Right cardiac atrium (tissue), 5 donors: ENCODE measurements at places on chromosomes 4 and X. TPM values are rescaled to one million over a fixed set of nuclear protein-coding genes. Genes with fewer than 3 reads are reported as not detected.
A peak's percentile ranks its signal among the peaks of the same experiment; 100 is the strongest.

DNA sequence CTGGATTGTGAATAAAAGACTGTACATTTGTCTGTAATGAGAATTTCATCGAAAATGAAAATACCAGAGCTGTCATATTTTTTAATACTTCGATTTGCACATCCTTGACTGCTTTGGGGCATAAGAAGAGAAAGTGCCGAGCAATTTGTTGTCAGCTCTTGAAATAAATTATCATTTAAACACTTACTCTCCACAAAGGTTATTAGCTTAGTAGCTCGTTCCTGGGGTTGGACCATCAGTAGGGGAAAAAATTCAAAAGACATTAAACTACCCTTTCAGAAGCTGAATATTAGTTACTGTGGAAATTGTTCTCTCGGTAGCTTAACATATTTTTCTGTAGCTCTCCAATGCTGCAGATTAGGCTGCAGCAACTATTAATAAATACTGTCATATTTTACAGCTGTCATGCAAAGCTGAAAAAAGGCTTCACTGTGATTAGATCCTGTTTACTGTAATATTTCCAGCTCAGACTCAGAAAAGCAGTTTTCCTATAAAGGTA is 76.9 kb downstream of the GRIA3 start:
- DNase-seq: no peak

DNA sequence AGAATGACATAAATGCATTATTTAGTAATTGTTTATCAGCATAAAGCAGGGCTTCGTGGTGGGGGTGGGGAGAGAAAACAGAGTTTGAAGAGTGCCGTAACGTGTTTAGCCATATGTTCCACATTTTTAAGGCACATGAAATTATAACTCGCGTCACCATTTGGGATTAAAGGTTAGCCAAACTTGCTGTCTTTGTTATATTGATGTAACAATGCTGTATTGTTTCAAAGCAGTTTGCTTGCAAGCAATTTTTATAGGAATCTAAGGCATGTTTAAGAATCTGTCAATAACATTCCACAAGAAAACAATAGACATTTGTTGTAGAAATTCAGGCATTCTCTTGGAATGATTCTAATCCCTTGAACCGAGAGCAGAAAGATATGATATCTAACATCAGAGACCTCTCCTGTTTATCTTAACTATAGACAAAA is 78.3 kb downstream of the CLDN22 start:
- DNase-seq: no peak

Gene DDIT4L
- total RNA-seq: 1.1 TPM

DNA sequence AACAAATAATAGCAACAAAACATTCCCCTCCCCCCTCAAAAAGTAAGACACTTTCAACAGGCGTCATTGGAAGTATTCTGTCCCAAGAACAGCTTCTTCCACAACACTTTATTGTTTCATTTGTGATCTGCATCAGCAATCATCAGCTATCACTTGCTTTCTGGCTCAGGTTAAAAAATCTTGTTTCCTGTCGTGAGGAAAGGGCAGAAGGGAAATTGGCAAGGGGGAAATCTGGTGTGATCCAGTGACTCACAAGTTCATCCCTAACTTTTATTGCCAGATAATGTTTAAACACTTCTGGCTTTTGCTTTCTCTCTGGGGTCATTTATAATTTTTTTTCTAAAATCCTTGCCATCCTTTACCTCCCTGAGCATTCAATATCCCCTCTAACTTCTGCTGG is 247.4 kb upstream of the GIMD1 start:
- no peak for DNase-seq

DNA sequence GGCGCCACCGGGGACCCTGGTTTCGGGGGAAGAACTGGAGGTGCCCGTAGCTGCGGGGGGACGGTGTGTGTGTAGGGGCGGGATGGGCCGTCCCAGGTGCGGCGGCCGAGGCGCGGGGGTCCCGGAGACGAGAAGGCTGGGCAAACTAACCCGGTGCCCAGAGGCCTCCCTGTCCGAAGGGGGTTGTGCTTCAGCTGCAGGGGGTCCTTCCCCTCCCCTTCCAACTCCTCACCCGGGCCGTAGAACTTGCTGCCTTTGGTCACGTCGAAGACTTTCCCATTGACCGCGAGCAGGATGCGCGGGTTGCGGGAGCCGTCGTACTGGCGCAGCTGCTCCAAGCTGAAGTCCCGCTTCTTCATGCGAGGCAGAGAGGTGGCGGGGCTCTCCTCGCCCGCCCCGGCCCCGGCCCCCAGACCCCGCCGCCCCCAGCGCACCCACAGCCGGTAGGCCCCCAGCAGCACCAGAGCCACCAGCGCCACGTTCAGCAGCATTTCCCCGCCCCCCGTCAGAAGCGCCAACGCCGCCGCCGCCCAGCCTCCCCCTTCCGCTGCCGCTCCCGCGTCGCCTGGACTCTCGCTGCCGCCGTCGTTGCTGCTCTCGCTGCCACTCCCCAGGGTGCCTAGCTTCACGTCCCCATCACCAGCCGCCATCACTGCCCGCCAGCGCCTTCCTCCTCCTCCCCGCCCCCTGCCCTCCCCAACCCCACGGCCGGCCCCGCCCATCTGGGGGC is at the start of gene PGRMC2:
PGRMC2 (minus strand) TSS at position 673 of the 730 bp plus-strand sequence; CDS start at position 650, 23 bp downstream.
- no peak for DNase-seq

DNA sequence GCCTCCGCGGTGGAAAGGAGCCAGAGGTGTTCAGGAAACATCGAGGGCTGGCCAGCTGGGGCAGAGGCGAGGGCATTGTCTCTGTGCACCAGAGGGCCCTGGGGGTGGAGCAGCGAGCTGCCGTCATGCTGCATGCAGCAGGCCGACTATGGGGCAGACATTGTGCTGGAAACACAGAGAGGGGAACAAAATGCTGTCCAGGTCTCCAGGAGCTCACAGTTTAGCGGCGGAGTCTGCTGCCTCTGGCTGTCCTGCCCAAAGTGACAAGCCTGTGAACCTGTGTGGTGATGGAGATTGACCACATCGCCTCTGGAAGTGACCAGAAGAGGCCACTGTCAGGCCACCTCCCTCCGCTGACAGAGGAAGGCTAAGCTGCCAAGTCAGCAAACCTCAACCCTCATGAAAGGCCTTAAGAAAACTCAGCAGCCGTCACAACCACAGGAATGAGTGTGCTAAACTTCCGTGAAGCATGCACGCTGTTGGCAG is 20.1 kb upstream of the SASH3 start:
- peak; percentile 46 for DNase-seq

Gene ZAR1
- not detected for total RNA-seq

DNA sequence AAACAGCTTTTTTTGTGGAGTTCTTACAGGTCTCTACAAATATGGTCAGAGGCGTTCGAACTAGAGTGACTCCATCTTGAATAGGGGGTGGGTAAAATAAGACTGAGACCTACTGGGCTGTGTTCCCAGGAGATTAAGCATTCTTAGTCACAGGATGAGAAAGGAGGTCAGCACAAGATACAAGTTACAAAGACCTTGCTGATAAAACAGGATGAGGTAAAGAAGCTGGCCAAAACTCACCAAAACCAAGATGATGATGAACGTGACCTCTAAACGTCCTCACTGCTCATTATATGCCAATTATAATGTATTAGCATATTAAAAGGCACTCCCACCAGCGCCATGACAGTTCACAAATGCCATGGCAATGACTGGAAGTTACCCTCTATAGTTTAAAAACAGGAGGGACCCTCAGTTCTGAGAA is 42.8 kb upstream of the SPP1 start:
- DNase-seq: no peak

DNA sequence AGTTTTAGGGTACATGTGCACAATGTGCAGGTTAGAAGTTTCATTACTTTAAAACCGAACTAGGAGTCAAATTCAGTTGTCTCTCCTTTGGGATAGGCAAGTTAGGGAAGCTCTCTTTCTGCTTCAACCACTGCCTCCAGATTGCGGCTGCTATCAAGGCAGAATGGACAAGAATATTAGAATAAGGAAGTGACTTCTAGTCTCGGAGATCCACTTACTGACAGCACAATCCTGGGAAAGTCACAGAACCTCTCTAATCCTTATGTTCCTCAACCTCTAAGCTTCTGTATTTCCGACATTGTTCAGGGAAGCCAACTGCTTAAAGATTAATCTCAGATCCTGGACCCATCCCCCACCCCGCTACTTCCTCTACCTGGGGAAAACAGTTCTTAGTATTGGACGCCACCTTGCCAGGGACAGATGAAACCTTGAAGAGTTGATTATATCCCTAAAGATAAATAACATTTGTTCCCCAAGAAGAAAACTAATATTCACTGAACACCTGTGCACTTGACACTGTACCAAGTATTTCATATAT is 2.1 kb downstream of the NUP62CL start:
- no peak for DNase-seq

DNA sequence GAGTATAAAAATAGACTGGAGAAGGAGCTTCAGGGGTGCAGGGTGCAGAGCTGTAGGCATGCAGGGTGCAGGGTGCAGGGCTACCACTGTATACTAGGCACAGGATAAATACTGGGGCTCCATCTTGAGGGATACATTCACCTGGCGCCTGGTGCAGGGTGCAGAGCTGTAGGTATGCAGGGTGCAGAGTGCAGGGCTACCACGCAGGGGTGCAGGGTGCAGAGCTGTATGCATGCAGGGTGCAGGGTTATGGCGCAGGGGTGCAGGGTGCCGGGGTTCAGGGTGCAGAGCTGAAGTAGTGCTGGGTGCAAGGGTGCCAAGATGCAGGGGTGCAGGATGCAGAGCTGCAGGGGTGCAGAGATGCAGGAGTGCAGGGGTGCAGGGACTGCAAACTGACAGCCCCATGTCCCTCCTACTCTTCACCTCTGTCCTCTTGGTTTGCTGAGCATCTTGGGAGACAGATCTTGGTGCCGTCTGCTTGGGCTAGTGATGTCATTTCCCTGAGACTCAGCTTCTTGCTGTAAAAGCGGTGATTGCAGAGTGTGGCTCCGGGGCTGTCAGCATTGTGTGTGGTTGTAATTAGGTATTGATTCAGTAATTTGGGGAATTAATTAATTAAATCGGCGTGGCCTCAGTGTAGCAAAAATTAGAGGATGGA is 91.2 kb downstream of the ADRA2C start:
- DNase-seq: peak; percentile 18

DNA sequence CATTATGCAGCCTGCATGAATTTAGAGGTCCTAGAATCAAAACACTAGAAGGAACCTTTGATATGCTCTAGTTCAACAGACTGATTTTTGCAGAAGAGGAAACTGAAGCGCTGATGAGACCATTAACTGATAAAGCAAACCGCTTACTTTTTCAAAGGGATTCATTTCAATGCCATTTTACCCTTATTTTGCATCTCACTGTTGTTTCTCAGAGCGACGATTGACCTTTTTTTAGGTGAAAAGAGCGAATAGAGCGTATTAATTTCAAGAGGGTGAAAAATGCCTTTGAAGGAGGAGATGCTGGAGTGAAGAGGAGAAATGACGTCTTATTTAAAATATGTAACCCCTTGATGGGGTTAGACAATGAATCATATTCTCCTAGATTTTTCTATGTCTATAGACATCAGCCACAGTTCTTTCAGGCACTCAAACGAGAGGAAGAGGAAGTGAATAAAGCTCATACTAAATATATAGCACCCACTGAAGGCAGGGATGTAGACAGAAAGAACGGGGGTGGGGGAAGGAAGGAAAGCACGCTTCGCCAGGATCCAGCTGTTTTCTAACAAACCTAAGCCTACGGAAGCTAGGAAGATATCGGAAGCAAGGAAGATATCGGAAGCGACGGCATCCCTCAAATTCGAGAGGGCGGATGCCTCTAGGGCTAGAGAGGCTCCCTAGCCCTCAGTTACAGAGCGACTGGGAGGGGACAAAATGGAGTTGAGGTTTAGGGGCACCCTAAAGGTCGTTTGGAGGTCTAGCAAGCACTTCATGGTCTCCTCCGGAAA is 848 bp downstream of the ACSL4 start:
- DNase-seq: no peak

GRCh38 chrX:99348256-99348655 is 1061.8 kb downstream of the PCDH19 start:
- DNase-seq: no peak

Gene TRO
- 8.4 TPM for total RNA-seq

- no peak for DNase-seq
These were observed 81.6 kb downstream of the FBXO8 start for GRCh38 chr4:174201871-174202270.

Gene P2RY10
- total RNA-seq: not detected

Gene NOCT
- total RNA-seq: 10.6 TPM

- no peak for DNase-seq
These were observed 393.2 kb upstream of the HS3ST1 start for GRCh38 chr4:11821772-11822430.

DNA sequence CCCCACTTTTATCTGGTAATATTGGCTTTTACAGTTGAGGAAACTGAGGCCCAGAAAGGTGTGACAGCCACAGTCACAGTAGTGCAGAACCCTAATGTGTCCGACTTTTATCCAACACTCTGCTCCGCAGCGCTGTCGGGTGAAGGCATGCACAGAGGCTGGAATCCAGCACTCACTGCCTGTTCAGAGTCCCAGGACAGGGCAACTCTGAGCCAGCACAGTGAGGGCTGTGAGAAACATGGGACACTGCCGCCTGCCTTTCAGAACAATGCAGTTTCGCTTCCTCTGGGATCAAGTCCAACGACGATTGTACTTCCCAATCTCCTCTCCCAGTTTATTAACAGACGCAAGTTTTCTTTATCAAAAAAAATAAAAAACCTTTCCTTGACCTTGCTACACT is 41.9 kb upstream of the PDGFRA start:
- DNase-seq: peak; percentile 56

DNA sequence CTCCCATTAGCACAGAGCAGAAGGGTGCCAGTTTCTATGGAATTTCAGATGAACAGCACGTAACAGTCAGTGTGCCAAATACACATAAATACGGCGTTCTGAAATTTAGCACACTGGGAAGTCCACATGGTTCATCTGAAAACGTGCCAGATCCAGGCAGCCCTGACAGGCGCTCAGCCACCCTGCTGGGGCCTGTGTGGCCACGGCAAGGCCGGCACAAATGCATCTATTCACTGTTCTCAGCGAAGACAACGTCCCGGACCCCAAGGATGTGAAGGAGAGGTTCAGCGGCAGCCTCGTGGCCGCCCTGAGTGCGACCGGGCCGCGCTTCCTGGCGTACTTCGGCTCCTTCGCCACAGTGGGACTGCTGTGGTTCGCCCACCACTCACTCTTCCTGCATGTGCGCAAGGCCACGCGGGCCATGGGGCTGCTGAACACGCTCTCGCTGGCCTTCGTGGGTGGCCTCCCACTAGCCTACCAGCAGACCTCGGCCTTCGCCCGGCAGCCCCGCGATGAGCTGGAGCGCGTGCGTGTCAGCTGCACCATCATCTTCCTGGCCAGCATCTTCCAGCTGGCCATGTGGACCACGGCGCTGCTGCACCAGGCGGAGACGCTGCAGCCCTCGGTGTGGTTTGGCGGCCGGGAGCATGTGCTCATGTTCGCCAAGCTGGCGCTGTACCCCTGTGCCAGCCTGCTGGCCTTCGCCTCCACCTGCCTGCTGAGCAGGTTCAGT is 15.6 kb downstream of the DGKQ start:
- DNase-seq: peak; percentile 61

Gene FMR1NB
- total RNA-seq: not detected

DNA sequence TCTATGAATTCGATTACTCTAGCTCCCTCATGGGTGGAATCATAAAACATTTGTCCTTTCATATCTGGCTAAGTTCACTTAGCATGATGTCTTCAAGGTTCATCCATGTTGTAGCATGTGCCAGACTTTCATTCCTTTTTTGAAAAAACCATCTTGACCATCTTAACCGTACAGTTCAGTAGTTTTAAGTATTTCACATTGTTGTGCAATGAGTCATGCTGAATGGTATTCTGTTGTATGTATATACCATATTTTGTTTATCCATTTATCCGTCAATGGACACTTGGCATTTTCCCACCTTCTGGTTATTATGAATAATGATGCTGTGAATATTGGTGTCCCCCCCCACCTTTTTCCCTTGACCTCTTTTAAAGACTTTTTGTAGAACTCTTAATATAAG is 72.4 kb upstream of the TLR2 start:
- DNase-seq: no peak

GRCh38 chr4:143782521-143782920 is 82.0 kb upstream of the FREM3 start:
- DNase-seq: no peak
